ENCODE measurements at places on chromosomes 2 and 18.
A peak's percentile ranks its signal among the peaks of the same experiment; 100 is the strongest.

DNA sequence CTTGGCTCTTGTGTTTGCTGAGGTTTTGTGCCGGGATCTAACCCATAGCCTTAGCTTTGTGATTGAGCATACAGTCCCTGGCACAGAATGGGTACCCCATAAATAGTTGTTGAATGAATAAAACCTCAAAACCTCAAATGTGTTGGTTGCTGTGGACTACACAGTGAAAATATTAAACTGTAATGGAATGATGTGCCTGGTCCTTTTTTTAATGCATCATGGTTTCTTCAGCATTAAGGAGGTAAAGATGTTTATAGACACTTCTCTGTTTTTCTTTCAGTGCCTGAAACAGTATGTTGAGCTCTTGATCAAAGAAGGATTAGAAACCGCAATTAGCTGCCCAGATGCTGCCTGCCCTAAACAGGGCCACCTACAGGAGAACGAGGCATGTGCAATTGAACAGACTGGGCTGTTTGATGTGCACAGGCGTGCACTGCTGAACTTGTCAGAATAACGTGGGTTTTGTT lies 97.0 kb downstream of the RNF144A start:
- DNase-seq: peak; percentile 53

DNA sequence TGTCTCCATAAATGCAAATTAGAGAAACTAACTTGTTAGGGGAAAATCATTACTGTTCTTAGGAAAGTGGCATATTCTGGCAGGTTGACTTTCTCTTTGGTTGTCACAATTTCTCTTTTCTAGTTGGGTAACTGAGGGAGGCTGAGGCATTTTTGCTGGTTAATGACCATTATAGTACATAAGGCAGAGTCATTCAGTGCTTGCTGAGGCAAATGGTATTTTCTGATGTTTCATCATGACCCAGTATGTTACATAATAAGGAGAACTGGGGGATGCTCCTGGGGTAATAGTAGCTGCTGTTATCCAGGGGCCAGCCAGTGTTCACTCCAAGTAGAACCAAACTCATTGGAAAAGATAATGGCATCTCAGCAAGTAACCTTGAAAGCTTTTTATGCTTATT lies 62.3 kb downstream of the ITGA6 start:
- DNase-seq: no peak

DNA sequence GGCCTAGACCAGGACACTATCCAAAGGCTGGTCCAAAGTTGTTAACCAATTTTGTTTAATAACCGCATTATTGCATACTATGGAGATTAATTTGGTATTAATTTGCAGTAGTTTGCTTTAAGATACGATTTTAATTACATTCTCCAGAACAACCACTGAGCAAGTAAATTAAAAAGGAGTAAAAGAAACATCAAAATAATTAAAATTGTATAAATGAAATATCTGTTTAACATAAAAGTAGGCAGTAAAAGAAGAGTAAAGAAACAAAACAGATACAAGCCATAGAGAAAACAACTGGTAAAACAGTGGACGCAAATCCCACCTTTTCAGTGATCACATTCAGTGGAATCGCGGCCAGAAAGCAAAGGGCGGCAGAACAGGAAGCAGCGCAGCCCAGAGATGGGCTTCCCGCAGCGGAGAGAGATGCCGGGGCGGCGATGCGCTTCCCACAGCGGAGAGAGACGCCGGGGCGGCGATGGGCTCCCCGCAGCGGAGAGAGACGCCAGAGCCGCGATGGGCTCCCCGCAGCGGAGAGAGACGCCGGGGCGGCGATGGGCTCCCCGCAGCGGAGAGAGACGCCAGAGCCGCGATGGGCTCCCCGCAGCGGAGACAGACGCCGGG lies 176.8 kb downstream of the RTP5 start:
- DNase-seq: no peak

GRCh38 chr18:32174719-32175118 lies 15.1 kb upstream of the MEP1B start:
- DNase-seq: no peak

DNA sequence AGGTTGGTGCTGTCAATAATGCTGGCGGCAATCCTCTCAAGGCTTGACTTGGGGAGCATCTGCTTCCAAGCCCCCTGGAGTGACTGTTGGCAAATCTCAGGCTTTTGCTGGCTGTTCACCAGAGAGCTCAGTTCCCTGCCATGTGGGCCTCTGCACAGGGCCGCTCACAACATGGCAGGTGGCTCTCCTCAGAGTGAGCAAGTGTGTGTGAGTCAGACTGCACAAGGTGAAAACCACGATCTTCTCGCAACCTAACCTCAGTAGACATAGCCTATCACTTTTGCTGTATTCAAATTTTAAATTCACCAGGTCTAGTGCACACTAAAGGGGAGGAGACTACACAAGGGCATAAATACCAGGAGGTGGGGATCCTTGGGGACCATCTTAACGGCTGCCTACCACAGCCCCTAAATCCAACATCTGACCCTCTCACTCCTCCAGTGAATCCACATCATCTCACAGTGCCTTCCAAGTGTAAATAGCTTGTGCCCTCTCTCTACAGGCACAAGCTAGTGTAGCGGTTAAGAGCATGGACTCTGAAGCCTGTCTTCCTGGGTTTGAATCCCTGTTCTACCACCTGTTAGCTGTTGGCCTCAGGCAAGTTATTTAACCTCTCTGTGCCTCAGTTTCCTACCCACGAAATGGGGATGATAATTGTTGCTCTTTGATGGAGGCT lies 187.7 kb upstream of the CXCR4 start:
- peak; percentile 58 for DNase-seq

DNA sequence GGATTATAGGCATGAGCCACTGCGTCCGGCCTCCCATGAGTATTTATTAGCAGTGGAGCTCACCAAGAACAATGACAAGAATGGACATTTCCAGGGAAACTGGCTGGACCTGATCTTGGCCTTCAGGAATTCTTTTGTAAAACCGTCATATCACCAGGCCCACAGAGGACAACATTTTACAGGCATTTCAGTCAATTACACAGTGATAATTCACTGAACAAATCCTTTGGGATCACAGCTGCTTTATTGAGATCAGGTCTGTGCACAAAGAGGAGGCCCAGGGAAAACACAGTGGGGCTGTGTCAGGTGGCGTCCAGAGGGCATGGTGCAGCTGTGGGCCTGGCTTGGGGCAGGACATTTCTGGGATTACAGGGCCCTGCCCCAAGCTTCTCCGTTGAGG lies 30.1 kb upstream of the GTF2A1L start:
- DNase-seq: no peak

DNA sequence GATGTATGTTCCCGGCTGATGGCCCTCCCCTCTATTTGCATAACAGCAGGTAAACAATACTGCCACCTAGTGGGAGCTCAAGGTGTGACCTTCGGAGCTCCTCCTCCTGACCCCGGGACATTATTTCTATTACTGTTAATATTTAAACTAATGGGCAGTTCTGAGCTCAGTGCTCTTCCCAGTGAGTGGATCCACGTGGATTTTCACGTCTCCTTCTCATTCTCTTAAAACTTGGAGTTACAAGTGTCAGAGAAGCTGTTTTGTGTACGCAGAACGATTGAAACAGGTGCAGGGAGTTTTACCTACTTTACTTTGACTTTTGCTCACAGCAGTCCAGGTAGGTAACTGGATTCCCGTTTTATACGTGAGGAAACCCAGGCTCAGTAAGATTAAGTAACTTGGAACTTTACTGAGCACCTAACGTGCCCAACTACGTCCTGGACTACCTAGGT lies 127.3 kb downstream of the PRKCE start:
- DNase-seq: peak; percentile 82

GRCh38 chr2:16069933-16070647 lies 129.7 kb downstream of the MYCN start:
- no peak for DNase-seq

DNA sequence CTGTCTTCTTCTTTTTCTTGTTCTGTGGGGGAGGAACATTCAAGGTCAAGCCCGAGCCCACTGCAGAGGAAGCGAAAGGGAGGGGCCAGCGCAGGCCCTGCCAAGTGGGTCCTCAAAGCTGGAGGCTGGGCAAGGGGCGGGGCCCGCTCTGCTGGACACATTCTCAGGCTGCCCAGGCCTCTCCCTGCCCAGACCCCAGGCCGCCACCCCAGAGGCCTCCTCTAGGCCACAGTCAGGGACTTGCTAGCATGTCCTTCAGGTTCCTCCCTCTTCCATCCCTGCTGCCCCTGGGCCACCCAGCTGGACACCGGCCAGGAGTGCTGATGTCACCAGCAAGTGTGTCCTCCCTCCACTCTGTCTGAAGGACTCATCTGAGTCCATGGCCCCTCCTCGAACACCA lies 44.1 kb downstream of the KIF1A start:
- DNase-seq: no peak

DNA sequence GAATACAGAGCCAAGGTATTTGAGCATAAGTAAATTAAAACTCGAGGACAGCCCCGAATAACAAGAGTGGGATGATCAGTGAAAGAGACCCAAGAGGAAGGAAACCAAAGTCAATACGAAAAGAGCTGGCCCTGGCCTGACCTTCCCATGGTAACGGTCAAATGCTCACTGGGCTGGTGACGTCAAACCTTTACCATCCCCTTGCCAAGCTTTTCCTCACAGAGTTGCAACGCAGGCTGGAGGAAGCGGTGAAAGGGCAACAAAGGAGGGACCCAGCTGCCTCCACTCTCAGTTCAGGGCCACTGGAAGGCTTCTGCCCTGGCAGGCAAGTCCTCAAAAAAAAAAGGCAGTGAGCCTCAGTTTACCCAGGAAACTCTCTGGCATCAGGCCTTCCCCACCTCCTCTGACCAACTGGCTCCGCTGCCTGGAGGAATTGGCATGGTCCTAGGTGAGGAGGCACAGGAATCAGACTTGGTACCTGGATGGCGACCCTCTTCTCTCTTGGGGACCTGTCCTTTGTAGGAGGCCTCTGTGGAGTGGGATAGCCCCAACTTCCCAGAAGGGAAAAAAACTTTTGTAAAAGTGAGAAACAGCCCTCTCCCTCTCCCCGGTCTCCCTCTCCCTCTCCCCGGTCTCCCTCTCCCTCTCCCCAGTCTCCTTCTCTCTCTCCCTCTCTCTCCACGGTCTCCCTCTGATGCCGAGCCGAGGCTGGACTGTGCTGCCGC lies 212.4 kb downstream of the ANAPC1 start:
- peak; percentile 3 for DNase-seq

DNA sequence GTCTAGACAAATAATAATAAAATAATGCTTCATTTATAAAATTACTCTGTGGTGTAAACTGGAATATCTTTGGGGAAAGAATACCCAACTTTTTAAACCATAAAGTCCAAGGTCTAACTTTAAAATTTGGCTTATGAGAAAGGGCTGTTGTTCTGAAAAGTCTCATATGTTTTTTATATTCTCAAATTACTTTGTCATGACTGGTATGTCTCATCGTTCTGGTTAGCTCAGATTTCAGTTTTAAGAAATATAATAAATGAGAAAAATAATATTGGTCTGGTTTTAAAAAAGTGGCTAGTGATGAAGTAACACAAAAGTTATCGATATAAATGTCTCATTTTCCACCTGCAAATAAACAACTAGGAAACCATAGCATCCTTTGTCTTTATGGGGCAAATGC lies 1658.1 kb downstream of the LRP1B start:
- no peak for DNase-seq

- no peak for DNase-seq
Measured at GRCh38 chr2:185201063-185201462, 537.5 kb upstream of the FSIP2 start.

DNA sequence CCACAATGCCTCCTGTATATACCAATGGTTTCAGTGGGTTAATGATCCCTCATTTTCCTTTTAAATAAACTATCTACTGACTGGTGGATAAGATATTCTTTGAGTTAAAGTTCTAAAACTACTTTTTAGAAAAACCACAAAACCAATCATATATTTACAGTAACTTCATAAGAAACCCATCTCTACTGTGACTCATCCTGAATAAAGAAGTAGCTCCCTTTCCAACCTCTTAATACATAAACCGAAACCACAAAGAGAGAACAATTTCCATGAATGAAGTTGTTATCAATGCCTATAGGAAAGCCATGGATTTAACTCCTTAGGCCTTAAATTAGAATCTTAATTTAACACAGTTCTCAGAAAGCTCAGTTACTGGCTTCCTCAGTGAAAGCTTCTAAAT lies 227.0 kb upstream of the SMAD7 start:
- no peak for DNase-seq

GRCh38 chr2:118223511-118223991 lies 135.3 kb downstream of the INSIG2 start:
- DNase-seq: no peak

DNA sequence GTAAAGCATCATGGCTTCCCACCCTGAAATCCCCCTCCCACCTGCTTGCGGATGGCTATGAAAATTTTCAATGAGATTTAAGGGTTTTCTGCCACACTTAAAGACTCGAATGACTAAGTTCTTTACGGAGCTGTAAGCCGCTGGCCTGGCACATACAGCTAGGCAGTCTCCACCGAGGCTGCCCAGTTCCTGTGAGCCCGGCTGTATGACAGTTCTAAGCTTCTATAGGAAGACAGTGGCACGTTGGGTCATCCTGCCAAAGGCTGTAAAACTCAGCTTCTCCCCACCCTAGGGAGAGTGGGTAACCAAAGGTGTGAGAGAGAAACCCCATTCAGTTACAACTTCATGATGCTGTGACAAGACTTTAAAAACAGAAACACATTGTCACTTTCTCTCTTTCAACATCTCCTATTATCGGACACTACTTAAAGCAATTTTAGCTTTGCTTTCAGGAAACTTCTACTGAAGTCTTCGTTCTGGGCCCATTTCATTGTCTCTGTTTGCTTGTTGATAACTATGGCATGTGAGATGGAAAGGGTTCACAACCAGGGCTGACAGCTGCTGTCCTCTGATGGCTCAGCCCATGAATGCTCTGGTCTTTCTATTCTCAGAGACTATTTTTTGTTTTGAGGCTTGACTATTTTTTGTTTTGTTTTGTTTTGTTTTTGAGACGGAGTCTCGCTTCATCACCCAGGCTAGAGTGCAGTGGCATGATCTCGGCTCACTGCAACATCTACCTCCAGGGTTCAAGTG lies 7.1 kb downstream of the CASP8 start:
- DNase-seq: peak; percentile 49

DNA sequence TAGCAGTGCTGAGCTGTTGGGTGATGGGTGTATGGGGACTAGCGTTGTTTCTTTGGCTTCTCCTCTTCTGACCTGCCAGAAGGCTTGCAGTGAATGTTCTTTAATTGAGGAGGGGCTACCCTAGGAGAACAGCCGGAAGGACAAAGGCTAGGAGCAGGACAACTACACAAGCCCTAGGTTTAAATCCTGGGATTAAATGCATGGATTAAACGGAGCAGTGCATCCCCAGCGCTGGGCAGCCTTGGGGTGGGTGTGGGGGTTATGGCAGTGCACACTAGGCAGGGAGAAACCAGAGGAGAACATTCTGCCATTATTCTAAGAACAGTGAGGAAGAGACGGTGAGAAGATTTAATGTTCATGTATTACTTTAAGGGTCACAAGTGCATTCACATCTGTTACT lies 86.4 kb upstream of the MCFD2 start:
- DNase-seq: no peak

DNA sequence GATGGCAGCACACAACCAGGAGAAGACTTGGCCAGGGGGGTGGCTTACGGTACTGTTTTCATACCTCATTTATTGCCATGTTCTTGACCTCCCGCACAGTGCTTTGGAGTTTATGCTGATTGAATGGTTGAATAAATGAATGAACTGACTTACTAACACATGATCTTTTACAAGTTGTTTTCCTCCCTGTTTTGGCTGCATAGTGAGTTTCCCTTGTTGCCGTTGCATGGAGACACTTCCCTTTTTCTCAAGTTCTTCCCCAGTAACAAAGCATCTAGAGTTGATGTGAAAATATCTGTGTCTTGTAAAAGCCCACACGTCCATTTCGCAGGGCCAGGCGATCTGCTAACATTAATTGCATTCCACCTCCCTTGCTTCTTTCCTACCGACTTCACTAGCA lies 35.7 kb upstream of the RAB1A start:
- DNase-seq: peak; percentile 10

GRCh38 chr2:106272216-106272807 lies 78.2 kb upstream of the UXS1 start:
- DNase-seq: no peak

Measured in CD4-positive, alpha-beta T cell treated with Interleukin-17A for 1 hour (primary cell).